Activated CD4-positive, alpha-beta memory T cell treated with anti-CD3 and anti-CD28 coated beads for 36 hours (primary cell): ENCODE measurements at places on chromosomes 6 and 20. TPM values are rescaled to one million over a fixed set of nuclear protein-coding genes. Genes with fewer than 3 reads are reported as not detected.

GSTA3 gene
- not detected for total RNA-seq

POPDC3 gene
- total RNA-seq = not detected

TFB1M gene
- 45.1 TPM for total RNA-seq

DUSP15 gene
- not detected for total RNA-seq

KHDC1 gene
- total RNA-seq = 4.0 TPM
